ENCODE measurements at places on chromosomes 2 and 18. TPM values are rescaled to one million over a fixed set of nuclear protein-coding genes. Genes with fewer than 3 reads are reported as not detected.

CEBPZ gene
- 56.9 TPM for total RNA-seq

FHOD3 gene
- 27.7 TPM for total RNA-seq

TWIST2 gene
- total RNA-seq, result 13.6 TPM

HOXD12 gene
- not detected for total RNA-seq

PCGF1 gene
- 11.4 TPM for total RNA-seq

IL1R2 gene
- total RNA-seq, result 0.18 TPM

HOXD9 gene
- 0.75 TPM for total RNA-seq

CHRND gene
- 83.7 TPM for total RNA-seq

TANC1 gene
- total RNA-seq, result 14.3 TPM

SEPTIN10 gene
- total RNA-seq, result 66.7 TPM

DNA sequence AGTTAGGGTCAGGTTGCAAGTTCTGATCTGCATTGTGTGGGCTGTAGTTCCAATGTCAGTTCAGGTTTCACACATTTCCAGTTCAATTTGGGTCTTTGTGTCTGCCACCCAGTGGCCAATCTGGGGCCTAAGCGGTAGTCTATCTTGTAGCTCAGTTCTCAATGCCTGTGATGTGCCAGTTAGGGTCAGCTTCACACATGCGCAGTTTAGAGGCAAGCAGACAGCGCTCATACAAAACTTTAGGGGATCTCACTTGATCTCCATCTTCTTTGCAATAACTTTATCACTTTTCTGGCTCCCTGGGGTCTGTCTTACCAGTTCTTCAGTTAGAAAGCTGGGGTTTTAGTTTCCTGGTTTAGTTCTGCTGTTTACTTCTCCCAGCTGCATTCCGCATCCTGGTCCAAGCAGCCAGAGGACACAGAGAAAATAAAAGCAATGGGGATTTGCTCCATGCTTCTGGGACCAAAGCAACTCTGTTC lies 11.0 kb upstream of the ZNF24 start:
- no peaks in the 10 kb centered on the region for H3K36me3 ChIP-seq
- DNase-seq, result peak; percentile 87
- H3K4me3 ChIP-seq, result no peak overlapping the region
- peaks cover 3% of the 10 kb centered on the region for H3K4me1 ChIP-seq

- H3K27me3 ChIP-seq, result no peaks in the 10 kb centered on the region
- DNase-seq, result no peak
- H3K36me3 ChIP-seq, result peaks cover 8% of the 10 kb centered on the region
- H3K4me1 ChIP-seq, result peaks cover 85% of the 10 kb centered on the region
- H3K4me3 ChIP-seq, result peak overlapping the region; percentile 75
Observed at GRCh38 chr2:217941339-217941738, 61.5 kb downstream of the TNS1 start.

DNA sequence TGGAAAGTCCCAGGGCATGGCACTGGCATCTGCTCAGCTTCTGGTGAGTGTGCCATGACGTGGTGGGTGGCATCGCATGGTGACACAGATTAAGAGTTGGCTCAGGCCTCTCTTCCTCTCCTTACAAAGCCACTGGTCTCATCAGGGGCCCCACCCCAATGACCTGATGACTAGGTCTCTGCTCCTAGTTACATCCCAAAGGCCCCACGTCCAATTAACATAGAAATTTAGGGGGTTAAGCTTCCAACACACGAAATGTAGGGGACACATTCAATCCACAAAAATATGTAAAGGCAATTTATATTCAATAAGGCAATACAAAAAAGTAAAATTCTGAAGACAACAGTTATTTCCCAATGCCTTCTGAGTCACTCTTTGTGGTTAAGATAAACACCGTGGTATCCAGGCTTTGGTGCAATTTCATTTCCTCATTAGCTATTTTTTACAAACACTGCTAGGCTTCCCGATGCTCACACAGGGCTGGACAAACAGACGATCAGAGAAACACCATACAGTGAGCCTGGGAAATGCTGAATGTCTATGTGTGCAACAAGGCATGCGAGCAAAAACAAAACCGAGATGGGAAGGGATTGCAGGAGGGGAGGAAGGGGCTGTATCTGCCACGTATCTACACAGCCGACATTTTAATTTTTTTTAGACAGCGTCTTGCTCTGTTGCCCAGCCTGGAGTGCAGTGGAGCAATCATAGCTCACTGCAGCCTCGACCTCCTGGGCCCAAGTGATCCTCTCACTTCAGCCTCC lies 67.2 kb downstream of the MBP start:
- H3K36me3 ChIP-seq, result no peaks in the 10 kb centered on the region
- no peak overlapping the region for H3K4me3 ChIP-seq
- DNase-seq, result peak; percentile 75
- no peak overlapping the region for H3K27ac ChIP-seq
- H3K4me1 ChIP-seq, result peaks cover 27% of the 10 kb centered on the region

- H3K4me1 ChIP-seq, result no peaks in the 10 kb centered on the region
- H3K36me3 ChIP-seq, result no peaks in the 10 kb centered on the region
- DNase-seq, result no peak
- no peak overlapping the region for H3K4me3 ChIP-seq
Observed at GRCh38 chr2:48434101-48434500, 95.9 kb upstream of the STON1 start.

GRCh38 chr18:57437402-57437765 lies 2.2 kb downstream of the ONECUT2 start:
- H3K27ac ChIP-seq, result no peak overlapping the region
- H3K27me3 ChIP-seq, result peaks cover 91% of the 10 kb centered on the region
- no peak overlapping the region for H3K4me3 ChIP-seq
- DNase-seq, result no peak

DNA sequence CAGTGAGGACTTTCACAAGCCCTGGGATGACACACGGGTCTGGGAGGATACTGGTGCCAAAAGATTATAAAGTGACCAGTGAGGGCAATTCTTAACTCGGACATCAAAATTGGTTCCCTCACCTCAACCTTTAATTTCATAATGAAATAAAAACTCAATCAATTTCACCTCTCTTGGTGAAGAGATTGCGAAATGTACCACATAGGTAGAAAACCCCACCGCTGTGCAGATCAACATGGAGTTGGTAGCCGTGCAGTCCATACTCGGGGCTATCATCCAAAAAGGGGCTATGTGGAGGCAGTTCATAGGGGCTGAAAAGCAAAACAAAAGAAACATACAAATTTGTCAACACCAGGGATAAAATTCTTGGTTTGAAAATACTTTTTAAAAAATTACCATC lies 24.4 kb downstream of the FBXO15 start:
- DNase-seq, result no peak
- H3K27me3 ChIP-seq, result peaks cover 4% of the 10 kb centered on the region
- no peaks in the 10 kb centered on the region for H3K36me3 ChIP-seq
- no peaks in the 10 kb centered on the region for H3K4me1 ChIP-seq

GRCh38 chr18:60554967-60555366 lies 182.4 kb upstream of the MC4R start:
- peak; percentile 28 for DNase-seq
- H3K27me3 ChIP-seq, result no peaks in the 10 kb centered on the region
- H3K27ac ChIP-seq, result no peak overlapping the region
- no peaks in the 10 kb centered on the region for H3K4me1 ChIP-seq

DNA sequence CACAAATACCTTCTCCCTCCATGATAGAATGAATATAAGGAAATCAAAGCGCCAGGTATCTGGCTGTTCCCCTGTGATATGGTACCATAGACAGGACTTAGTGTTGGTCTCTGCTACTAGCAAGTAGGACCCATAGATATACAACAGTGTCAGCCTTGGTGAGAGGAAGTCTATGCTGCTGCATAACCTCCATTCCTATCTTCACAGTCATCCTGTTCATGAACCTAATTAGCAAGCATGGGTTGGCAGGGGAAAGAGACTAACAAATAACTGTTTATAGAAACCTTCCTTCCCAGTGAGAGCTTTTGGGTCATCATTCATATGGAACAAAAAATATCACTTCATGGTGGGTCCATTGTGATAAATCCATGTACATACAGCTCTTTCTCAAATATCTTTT lies 188.9 kb upstream of the FAM98A start:
- no peak overlapping the region for H3K4me3 ChIP-seq
- DNase-seq, result no peak
- H3K4me1 ChIP-seq, result no peaks in the 10 kb centered on the region
- no peak overlapping the region for H3K27ac ChIP-seq
- H3K27me3 ChIP-seq, result no peaks in the 10 kb centered on the region

GRCh38 chr18:80233899-80234298 lies 13.4 kb downstream of the PARD6G start:
- no peaks in the 10 kb centered on the region for H3K4me1 ChIP-seq
- H3K27ac ChIP-seq, result no peak overlapping the region
- H3K4me3 ChIP-seq, result no peak overlapping the region
- no peak for DNase-seq
- H3K27me3 ChIP-seq, result no peaks in the 10 kb centered on the region

DNA sequence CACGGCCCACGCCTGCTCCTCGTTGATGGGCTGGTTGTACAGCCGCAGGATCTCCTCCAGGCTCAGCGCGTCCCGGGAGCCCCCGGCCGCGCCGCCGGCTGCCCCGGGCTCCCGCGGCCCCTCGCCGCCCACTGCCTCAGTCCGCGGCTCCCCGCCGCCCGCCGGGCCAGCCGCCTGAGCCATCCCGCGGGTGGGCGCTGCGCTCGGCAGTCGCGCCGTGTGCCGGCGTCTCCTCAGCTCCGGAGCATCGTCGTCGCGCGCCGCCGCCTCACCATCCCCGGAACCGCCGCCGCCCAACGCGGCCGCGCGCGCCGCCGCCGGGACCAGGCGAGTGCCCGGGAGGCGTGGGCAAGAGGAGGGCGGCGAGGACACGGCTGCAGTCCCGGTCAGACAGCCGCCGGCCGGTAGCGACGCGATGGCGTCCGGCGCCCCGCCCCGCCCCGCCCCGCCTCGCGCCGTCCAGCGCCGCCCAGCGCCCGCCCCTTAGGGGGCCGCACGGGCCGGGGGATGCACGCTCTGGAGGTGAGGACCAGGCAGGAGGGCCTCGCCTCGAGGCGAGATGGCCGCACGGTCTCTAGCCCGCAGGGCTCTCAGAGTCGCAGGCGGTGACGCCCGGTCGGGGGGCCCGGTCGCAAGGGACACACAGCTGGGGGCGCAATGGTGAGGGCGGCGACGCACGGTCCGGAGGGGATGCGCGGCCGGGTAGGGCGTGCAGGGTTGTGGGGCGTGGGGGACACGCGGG lies at the start of gene SPIRE1:
Gene SPIRE1, minus strand, starts transcription at position 424 of the 742 bp plus-strand sequence. Its CDS starts 241 bp downstream, at position 183.
- DNase-seq, result peak; percentile 84
- H3K27ac ChIP-seq, result peak within 1 kb of the TSS; percentile 90
- H3K36me3 ChIP-seq, result no peaks in the 10 kb centered on the region
- H3K4me3 ChIP-seq, result peak within 1 kb of the TSS; percentile 68
- no peaks in the 10 kb centered on the region for H3K27me3 ChIP-seq

- no peak overlapping the region for H3K27ac ChIP-seq
- no peaks in the 10 kb centered on the region for H3K36me3 ChIP-seq
- no peak for DNase-seq
- H3K27me3 ChIP-seq, result peaks cover 3% of the 10 kb centered on the region
- H3K4me3 ChIP-seq, result no peak overlapping the region
Observed at GRCh38 chr18:23920054-23920453, 94.5 kb upstream of the TTC39C start.

DNA sequence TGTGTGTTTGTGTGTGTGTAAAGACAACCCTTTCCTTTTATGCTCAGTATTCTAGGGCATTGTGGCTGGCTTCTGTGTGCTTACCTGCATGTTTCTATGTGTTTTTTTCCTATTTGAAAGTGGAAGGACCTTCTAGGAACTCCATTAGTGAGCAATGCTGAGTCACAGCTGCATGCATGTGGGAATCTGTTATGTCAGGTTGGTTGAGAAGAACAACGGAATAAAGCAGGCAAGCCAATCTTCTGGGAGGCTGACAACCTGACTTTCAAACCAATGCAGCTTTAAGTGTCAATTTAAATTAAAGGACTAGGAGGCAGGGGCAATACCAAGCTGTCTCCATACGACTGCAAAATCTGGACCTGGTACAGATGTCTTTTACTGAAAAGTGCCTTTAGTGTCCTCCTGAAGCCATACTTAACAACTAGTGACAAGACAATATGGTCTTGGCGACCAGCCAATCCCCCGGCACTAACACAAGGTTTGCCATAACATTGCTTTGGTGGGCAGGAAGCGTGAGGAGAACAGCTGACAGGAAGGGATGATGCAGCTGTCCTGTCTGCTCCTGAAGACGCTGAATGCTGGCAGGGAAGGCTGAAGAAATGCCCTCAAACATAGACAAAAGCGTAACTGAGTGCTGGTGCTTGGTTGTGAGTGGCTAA lies 514.7 kb upstream of the CDH7 start:
- no peaks in the 10 kb centered on the region for H3K36me3 ChIP-seq
- H3K4me1 ChIP-seq, result peaks cover 5% of the 10 kb centered on the region
- no peaks in the 10 kb centered on the region for H3K27me3 ChIP-seq
- peak; percentile 56 for DNase-seq
- no peak overlapping the region for H3K27ac ChIP-seq
- H3K4me3 ChIP-seq, result no peak overlapping the region

DNA sequence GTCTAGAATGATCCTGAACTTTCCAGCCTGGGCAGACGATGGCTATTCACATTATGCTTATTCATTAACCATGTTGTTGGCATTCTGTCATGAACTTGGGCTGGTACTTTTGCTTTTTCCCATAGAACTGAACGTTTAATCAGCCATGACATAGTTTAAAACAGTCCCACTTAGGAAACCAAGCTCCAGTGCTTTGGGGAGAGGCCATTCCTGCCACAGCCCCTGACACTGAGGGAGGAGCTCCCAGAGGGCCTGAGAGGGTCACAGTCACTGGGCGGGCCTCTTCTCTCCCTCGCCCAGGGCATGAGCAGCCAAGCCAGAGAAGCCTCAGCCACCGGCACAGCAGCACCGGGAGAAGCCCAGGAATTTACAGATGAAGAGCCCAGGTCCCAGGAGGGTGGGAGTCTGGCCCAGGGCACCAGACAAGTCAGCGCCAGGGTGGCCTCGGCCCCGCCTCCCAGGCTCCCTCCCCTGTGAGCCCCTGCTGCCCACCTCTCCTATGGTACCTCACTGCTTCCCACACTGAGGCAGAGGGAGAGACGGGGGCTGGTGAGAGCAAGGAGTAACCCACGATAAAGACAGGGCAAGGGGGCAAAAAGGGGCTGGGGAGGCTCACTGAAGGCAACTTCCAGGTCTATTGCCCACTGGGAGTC lies 33.6 kb downstream of the MAL start:
- H3K27ac ChIP-seq, result no peak overlapping the region
- H3K36me3 ChIP-seq, result no peaks in the 10 kb centered on the region
- DNase-seq, result no peak
- peaks cover 5% of the 10 kb centered on the region for H3K27me3 ChIP-seq
- no peak overlapping the region for H3K4me3 ChIP-seq

GRCh38 chr2:165682546-165682945 lies 111.5 kb downstream of the GALNT3 start:
- no peaks in the 10 kb centered on the region for H3K27me3 ChIP-seq
- DNase-seq, result peak; percentile 86
- no peak overlapping the region for H3K4me3 ChIP-seq
- peak overlapping the region; percentile 73 for H3K27ac ChIP-seq
- H3K4me1 ChIP-seq, result peaks cover 4% of the 10 kb centered on the region
- peaks cover 15% of the 10 kb centered on the region for H3K36me3 ChIP-seq

All from muscle of leg (tissue), 16 donors.